RKO (cell line): ENCODE measurements at places on chromosomes 7 and 10.

DNA sequence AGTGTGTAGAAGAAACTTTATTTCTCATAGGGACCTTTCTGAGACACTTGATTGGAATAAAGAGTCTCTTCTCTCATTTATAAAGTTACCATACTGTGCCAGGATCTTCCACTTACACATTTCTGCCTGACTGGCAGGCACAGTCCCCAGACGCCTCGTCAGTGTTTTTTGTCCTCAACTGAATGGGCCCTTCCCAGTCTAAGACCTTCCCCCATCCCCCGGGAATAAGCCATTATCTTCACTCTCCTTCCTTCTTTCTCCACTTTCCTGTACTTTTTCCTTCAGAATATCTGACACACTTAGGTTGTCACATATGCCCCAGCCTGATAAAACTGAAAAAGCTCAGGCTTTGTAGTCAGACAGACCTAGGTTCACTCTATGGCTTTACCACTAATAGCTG lies 35.3 kb upstream of the KCNIP2 start:
- DNase-seq, result no peak

GRCh38 chr10:126204320-126204719 lies 184.0 kb downstream of the ADAM12 start:
- no peak for DNase-seq

DNA sequence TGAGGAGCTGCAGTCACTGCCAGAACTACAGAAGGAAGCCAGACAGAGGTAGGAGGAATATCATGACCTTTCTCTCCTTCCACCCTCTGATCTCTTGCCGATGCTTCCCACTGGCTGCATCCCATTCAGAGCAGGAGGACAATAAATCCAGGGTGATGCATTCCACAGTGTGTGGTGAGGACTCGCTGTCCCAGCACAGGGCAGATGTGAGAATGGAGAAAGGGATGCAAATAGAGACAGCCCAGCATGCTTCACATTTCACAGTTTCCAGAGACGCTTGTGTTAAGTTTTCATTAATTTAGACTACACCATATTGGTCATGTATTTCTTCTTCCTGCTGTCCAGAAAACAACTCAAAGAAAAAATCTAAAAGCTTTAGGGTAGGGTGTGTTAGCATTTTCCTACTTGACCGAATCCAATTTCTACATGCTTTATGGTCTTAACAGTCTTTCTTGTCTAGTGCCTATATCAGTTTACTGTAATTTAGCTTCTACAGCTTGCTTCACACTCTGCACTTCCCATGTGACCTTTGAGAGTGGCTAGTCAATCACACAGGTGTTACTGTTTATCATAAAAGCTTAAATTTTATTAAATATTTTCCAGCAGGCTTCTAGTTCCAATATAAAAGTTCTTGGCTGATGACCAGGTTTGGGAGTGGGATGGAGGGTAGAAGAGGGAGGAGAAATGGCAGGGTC lies 155.6 kb downstream of the RAPGEF5 start:
- no peak for DNase-seq

DNA sequence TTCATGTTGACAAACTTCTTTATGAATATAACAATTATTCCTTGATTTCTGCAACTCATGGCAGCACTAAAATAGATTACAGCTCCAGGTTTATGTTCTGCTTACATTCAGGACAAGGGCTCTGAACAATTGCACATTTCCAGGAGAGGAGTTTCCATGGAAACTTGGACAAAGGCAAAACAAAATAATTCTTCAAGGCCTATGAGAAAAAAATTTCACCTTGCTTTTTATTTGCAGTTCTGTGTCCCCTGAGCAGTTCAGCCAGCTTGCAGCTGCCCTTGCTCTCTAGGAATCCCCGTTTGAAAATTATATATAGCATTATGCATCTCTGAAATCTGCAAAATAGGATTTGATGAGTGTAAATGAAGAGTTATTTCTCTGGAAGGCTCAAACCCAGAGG lies 71.7 kb downstream of the ARL4A start:
- DNase-seq, result no peak

DNA sequence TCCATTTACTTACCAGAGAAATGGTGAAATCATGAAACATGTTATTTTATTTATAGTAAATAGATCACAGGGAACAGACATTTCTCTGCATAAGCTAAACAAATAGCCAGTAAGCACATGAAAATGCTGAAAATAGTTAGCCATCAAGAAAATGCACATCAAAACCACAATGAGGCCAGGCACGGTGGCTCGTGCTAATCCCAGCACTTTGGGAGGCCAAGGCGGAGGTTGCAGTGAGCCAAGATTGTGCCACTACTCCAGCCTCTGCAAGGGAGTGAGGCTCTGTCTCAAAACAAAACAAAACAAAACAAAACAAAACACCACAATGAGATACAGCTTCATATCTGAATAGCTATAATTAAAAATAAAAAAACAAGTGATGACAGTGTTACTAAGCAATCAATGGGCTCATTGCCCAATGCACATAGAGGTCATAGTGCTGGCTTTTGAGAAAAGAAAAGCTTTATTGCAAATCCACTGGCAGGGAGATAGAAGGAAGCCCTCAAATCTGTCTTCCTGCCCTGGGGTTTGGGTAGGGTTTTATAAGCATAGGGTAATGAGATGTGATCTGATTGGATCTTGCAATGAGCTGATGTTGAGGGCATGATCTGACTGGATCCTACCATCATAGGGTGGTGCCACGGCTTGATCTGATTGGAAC lies 16.2 kb downstream of the CSTF2T start:
- no peak for DNase-seq

GRCh38 chr10:132100091-132100481 lies 34.3 kb downstream of the JAKMIP3 start:
- DNase-seq, result no peak

GRCh38 chr10:33353334-33353733 lies 18.9 kb upstream of the NRP1 start:
- DNase-seq, result no peak

DNA sequence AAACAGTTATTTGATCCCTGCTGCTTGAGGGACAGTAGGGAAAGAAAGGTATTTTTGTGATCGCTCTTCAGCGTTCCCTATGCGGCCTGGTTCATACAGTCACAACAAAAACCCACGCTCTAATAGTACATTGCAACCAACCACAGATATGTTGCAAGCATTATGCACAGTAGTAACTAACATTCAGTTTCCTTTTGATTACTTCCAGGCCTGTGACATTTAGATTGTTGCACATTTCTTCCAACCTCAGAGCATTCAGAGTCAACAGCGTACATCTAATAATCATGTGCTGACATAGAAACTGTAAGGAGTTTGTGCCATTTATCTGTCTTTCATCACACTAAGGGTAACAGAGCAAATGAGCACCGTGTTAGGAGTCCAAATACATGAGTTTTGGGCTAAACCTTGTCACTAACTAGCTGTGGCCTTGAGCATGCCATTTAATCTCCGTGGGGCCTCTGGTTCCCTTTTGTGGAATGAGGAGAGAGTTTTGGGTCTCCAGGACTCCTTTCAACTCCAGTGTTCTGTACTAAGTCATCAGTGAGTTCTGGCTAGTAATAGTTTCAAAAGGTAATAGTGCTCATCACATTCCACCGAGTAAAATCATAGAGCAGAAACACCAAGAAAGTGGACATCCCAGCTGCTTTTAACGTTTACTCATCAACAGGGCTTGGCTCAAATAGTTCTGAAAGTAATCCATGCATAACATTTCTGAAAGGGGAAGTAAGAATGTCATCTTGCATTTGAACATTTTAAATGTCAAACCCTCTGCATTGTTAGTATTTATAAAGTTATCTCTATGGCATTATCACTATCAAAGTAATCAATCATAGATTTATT lies 99.0 kb upstream of the FZD1 start:
- DNase-seq, result no peak

- no peak for DNase-seq
Observed at GRCh38 chr10:130627346-130628045, 491.3 kb downstream of the GLRX3 start.
